ENCODE measurements at places on chromosomes 6 and 20. TPM values are rescaled to one million over a fixed set of nuclear protein-coding genes. Genes with fewer than 3 reads are reported as not detected.

CCM2L gene
- total RNA-seq, result 7.9 TPM

TMEM244 gene
- total RNA-seq, result not detected

ADAM33 gene
- 71.3 TPM for total RNA-seq

PMEPA1 gene
- 14.7 TPM for total RNA-seq

DNA sequence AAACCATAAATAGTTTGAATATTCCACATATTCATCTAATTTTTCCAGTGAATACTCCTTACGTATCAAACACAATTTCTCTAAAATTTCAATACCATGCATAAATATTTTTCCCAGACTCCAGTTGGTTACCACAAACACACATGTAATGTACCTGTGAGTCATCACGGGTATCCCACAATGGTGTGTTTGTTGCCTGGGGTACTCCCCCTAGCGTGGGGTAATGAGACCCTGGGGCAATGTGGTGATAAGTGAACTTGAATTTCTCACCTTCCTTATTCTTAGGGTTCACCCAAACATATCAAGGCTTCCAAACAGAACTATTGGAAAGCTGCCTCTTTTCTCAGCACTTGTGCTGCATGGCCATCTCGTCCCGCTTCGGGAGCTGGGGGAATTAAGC lies 51.0 kb downstream of the STX7 start:
- no peak for DNase-seq

GRCh38 chr6:131023834-131024504 lies 39.1 kb downstream of the EPB41L2 start:
- no peak for DNase-seq

- no peak for DNase-seq
These were observed 44.1 kb downstream of the GJA1 start for GRCh38 chr6:121479486-121480098.

DNA sequence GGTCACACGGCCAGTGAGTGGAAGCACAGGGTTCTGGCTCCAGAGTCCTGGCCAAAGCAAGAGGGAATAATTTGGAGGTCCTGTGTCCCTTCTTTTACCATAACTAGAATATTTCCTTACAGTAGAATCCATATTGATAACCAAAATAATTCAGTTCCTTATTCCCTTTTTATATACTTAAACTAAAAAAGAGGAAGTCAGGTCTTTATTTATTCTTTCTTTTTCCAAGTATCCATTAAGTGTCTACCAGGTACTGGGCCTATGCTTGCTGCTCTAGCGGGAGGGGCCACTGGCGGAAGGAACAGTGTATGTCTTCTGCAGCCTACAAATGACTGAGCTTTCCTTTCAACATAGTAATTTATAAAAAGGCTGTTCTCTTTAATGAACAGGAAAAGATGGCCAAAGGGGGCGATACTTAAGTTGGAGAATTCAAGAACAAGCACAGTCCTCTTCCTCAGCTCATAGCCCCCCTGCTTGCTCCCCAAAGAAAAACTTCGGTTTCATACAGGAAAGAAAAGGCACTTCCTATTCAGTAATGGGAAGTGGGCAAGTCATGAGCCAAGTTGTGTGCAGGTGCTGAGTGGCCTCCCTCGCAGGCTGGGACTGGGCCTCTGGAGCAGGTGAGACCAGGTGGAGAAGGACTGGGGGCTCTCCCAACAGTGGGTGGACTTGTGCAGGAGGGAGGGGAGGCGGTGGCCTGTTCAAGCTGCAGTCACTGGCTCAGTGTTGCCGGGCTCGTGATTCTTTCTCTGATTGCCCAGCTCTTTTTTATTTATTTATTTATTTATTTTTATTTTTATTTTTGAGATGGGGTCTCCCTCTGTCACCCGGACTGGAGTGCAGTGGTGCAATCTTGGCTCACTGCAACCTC lies 110.9 kb downstream of the ARMC2 start:
- no peak for DNase-seq

DNA sequence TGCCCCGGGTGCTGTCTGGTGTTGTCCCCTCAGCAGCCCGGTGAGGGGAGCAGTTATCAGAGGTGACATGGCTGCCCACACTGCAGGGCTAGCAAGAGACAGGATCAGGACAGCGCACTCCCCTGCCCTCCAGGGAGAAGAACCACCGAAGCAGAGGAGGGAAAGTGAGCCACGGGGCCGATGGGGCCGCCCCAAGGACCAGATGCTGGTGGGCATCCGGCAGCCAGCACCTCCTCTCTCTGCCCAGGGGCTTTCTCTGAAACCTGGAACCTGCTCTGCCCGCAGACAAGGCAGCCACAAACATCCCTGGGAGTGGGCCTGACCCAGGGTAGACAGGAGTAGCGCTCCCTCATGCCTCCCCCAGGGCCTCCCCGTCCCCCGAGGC lies 163.0 kb upstream of the CST7 start:
- no peak for DNase-seq

- DNase-seq, result no peak
These were observed 71.8 kb downstream of the ATG5 start for GRCh38 chr6:106253731-106254130.

GRCh38 chr20:50034567-50035180 lies 51.9 kb downstream of the SNAI1 start:
- DNase-seq, result no peak

- no peak for DNase-seq
These were observed 143.1 kb downstream of the CEP57L1 start for GRCh38 chr6:109238396-109238795.

GRCh38 chr20:34022839-34023234 lies 29.1 kb downstream of the RALY start:
- DNase-seq, result no peak

Data from umbilical cord (tissue), 2 donors.